ENCODE measurements at places on chromosomes 2 and 18.

- DNase-seq = no peak
Observed at GRCh38 chr2:151669585-151670081, 64.6 kb downstream of the NEB start.

DNA sequence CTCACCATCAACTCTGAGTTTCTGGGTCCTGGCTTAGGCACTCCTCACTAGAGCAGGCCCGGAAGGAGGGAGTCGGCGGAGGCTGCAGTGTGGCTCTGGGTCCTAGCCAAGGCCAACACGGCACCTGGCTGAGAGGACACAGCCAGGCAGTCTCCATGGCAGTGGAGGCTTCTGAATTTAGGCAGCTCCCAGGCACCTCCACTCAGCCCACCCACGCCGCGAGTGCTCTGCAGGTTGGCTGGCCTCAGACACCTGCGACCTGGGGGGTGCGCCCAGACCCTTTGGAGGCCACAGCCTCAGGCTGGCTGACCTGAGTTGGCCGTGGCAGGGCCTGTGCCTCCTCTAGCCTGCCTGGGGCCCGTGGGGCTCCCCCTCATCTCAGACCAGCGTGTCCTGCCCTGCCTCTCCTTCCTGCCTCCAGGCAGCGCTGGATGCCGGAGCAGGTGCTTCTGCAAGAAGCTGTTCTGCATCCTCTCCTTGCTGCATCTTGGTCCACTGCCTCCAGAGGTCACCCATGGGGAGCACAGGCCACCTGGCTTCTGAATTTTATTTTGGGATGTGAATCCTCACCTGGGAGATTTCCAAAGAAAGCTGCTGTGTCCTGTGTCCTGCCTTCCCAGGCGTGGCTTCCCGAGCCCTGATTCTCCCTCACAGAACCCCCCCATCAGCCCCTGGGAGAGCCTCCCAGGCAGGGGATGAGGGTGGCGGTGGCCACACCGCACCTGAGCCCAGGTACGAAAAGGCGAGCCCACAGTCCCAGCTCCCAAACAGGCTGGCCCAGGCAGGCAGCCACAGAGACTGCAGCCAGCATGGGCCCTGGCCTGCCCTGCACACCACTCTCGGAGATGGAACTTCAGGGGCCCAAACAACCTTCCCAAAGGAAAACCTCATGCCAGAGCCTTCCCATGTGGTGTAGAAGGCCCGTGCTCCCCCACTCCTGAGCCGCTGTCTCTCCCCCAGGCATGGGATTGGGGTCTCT is 23.4 kb downstream of the AQP12A start:
- DNase-seq = no peak

DNA sequence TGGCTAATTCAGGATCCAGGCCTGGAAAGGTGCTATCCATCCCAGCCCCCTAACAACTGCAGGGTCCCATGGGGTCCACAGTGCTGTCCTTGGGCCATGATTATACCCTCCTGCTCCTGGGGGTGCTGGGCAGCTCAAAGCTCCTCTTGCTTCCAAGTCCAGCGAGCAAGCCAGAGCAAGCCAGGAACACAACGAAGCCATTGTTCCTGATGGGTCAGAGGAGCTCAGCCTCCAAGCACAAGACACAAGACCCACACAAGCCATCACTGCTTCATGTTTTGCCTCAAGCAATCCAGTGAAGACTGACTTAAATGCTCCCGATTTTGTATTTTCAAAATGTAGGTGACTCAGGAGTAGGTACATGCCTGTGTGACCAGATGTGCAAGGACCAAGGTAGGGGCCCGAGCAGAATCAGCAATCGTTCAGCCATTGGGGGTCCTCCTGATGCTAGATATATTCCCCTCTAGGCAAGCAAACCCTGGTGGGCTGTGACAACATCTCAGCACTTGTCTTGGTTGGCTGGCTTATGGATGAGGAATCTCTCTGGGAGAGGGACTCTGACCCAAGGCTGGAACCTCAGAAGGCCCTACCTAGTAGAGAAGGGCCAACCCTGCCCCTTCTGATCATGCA is 90.8 kb downstream of the EPAS1 start:
- DNase-seq = no peak

- no peak for DNase-seq
Observed at GRCh38 chr2:241351640-241352031, 4.4 kb upstream of the FARP2 start.

DNA sequence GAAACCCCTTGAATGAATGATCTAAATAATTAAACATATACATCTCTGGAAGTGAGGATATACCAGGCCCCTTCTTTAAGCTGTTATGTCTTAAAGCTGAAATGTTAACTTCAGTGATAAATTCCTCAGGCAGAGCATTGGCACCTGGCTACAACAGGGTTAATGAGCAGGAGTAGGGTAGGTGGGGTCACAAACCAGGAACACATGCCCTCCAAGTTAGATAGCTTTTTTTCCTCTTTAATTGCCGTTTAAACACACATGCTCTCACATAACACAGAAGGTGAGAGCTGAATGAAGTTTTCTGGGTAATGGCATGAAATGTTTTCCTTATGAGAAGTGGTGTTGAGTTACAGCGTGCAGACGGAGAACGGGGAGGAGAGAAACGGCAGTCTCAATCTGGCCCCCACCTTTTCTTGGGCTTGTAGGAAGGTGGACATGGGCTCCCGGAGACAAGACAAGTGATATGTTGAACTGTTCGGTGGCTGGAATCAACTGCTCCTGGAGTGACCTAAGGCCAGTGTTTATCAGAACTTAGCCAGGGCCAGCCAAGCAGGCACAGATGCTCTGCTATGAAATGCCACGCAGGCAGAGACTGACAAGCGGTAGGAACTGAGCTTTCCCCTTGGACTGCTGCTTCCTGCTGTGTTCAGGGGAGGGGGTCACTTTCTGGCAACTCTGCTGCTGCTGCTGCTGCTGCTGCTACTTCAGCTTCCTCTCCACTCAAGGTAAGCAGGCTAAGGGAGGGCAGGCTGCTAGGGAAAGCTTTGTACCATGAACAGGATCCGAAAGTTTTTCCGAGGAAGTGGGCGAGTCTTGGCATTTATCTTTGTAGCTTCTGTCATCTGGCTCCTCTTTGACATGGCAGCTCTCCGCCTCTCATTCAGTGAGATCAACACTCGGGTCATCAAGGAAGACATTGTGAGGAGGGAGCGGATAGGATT is at the start of gene GALNT5:
TSS of gene GALNT5 (plus strand) at position 394 of the 941 bp plus-strand sequence. CDS start at position 772, 378 bp downstream.
- DNase-seq = no peak

- no peak for DNase-seq
Observed at GRCh38 chr2:170456914-170457313, 258.2 kb upstream of the SP5 start.

DNA sequence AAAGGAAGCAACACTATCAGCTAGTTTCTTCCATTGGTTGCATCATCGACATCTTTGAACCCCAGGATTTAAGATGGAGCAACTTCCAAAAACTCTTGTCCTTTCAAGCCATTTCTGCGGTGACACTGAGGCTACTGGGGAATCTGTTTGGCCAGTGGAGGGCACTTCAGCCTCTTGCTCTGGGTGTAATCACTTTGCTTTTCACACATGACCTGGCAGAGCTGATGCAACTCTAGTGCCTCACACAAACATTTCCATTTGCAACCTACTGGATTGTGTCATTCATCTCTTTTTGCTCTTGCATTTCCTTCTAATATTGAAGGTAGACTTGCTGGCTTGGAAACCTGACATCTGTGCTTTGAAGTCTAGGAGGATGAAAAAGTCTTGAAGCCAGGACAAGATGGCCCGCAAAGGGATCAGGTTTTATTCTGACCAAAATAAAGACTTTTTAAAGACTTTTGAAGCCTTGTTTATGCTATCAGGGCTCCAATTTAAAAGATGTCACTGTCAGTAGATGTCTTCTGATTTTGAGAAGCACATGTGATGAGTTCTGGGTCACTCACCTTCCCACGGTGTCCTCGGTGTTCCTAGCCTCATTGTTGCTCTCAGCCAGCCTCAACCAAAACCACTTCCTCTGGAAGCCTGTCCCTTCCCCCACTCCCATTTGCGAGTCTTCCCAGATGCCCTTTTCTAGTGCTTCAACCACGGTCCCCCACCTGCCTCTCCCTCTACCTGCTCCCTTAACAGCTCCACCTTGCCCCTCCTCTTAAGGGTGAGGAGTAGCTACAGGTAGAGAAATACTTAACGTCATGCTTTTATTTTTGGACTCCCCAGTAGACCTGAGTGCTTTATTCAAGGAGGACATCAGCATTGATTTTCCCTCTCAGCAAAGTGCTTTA is 69.7 kb upstream of the KCNE4 start:
- peak; percentile 42 for DNase-seq

GRCh38 chr2:143730155-143730952 is 601.1 kb downstream of the ARHGAP15 start:
- no peak for DNase-seq

- DNase-seq = no peak
Observed at GRCh38 chr2:37181726-37182684, 6.5 kb downstream of the SULT6B1 start.

GRCh38 chr2:235709969-235710879 is 216.4 kb downstream of the AGAP1 start:
- no peak for DNase-seq

- DNase-seq = no peak
Observed at GRCh38 chr2:132677661-132678060, 7.7 kb upstream of the LYPD1 start.

- no peak for DNase-seq
Observed at GRCh38 chr2:11750422-11750821, 4.0 kb downstream of the LPIN1 start.

DNA sequence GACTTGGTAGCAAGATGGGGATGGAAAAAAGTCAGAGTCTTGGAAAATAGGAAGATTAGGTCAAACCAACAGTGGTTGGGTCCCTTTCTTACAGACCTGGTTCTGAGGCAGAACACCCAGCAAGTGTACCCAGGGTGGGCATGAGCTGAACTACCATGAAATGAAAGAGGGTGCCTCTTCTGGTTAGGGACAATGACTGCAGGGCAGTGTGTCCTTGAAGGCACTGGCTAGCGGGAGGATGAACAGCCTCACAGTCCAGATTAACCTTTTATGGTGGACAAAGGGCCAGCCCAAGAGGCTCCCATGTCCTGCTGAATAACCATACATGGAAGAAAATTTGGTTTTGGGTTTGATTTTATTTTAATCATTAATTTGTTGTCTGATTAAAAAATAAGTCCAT is 61.8 kb upstream of the CCDC85A start:
- DNase-seq = no peak

DNA sequence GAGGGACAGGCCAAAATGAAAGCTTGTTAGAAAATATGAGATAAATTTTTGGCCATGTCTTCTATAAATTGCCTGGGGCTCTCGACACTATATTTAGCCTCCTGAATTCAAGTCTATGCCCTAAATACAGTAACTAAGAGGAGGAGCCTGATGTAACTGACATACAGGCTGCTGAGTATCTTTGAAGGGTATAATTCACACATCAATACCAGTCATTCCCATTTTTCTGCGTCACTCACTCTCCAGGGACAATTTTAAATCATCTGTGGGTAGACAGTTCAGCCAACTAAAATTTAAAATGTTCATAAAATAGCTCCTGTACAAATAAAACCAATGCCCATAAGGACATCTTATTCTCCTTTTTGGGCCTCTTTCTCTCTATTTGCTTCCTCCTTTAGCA is 105.9 kb downstream of the AP1S3 start:
- no peak for DNase-seq

- DNase-seq = no peak
Observed at GRCh38 chr18:79554321-79554720, 125.3 kb upstream of the CTDP1 start.

GRCh38 chr2:240553956-240554480 is 3.8 kb downstream of the ANKMY1 start:
- no peak for DNase-seq

DNA sequence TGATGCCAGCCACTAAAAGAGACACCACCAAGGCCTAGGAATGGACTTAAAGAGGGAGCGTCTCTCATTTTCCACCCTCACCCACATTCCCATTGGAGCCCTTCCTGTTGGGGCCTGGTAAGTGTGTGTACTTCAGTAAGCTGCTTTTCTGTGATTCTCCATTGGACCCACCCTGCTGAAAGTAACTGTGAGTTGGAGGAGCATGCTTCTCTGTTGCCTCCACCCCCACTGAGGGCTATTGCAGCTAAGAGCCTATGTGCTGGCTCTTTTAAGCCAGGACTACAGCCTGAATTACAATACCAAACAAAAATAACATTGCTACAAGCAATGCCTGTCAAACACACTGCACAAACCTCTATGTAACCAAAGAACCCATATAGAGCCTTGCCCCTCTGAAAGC is 81.1 kb downstream of the TRABD2A start:
- DNase-seq = no peak

DNA sequence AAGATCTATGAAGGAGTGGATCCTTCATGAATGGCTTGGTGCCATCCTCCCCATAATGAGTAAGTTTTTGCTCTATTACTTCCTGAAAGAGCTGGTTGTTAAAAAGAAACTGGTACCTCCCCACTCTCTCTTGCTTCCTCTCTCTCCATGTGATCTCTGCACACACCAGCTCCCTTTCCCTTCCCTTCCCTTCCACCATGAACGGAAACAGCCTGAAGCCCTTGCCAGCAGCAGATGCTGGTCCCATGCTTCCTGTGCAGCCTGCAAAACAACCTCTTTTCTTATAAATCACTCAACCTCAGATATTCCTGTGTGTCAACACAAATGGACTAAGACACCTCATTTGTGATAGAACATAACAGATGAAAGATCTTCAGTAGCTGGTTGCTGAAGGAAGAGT is 303.5 kb upstream of the ACVR2A start:
- no peak for DNase-seq

GRCh38 chr2:221334481-221335218 is 237.5 kb downstream of the EPHA4 start:
- no peak for DNase-seq

DNA sequence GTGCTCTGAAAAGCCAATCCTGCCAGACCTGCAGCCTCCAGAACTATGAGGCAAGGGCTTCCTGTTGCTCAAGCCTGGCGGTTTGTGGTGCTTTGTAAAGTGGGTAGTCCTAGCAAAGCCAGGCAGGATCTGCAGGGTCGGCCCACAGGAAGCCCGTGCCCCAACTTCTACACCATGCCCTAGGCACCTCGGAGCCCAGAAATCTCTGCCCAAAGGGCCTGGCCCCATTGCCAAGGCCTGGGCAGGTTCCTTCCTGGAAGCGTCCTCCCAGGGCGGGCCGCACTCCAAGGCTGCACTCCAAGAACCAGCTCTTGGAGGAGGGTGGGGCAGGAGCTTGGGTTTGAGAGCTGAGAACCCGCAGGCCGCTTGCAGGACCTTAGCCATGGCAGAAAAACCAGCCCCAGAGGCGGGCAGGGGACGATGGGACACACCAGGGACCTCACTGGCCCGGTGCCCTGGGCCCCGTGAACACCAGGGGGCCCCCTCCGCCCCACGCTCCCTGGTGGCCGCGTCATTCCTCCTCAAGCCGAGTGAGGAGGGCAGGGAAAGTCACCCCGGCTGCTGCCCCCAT is 37.2 kb upstream of the ID2 start:
- DNase-seq = no peak

GRCh38 chr2:233423552-233423860 is 69.2 kb downstream of the DGKD start:
- DNase-seq = no peak

GRCh38 chr18:79962311-79962710 is 2.1 kb upstream of the HSBP1L1 start:
- DNase-seq = no peak
